Caudate nucleus (tissue), 63 donors: ENCODE measurements at places on chromosomes 6 and 20.

DNA sequence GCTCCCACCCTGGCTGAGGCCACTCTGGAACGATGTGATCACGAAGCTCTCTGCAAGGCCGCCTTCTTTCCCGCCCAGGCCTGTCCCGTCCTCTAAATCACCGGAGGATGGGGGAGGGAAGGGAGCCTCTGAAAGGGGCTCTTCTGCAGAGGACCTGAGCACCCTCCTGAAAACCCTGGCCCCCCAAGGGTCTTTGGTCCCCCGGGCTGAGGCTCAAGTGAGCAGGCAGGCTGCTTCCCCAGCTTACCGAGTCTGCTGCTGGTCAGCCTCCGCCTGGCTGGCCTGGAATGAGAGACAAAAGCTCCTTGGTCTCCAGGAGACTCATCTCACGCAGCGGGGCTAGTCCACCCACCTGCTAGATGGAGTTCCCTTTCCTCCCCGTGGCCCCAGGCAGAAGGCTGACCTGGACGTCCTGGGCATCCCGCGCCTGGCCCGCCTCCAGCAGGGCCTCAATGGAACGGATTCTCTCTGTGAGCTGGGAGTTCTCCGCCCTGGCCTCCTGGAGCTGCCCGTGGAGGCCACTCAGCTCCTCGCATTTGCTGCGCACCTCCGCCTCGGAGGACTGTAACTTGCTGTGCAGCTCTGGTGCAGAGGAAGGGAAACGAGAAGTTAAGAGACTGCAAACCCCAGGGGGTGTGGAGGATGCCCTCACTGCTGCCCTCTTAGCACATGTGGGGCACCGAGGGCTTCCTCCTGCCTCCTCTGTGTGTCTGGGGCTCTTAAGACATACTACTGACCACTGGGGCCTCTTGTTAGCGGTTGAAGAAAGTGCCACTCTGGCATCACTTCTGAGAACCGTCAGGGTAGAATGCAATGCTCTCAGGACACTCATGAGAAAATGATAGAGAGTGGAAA is 54.7 kb downstream of the RRBP1 start:
- DNase-seq: no peak

GRCh38 chr20:44253528-44253927 is 6.4 kb downstream of the GDAP1L1 start:
- DNase-seq: no peak

GRCh38 chr20:19785983-19786285 is 27.9 kb downstream of the RIN2 start:
- DNase-seq: no peak

- no peak for DNase-seq
Measured at GRCh38 chr6:119476554-119476953, 127.0 kb upstream of the MAN1A1 start.

- no peak for DNase-seq
Measured at GRCh38 chr20:51574248-51575033, 31.9 kb upstream of the NFATC2 start.

DNA sequence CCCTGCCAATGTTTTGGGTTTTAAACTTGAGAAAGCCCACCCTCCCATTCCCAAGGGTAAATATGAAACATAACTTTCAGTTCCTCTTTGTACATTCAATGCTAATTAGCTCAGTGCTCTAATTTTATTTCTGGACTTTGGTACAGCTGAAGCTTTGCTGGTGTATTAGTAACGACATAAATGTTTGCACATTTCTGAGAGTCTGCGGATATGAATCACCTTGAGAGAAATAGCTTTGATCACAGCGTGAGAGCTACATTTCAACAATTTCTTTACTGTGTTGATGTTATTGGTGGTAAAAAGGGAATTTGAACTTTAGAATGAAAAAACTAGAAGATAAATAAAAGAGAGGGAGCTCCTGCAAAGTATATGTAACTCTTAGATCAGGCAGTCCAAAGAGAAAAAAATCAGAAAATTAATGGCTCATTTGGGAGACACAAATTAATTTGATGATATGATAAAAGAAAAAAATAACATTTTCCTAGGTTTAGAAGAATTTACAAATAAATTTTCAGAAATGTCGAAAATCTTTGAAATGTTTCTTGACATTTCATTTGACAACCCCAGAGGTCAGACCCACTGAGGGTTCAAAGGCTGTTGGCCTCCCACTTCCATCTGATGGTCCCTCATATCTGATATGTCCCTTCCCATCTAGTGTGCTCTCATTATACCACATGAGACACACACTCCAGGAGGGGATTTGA is 38.5 kb upstream of the CAP2 start:
- no peak for DNase-seq

GRCh38 chr6:54697424-54697823 is 149.1 kb upstream of the FAM83B start:
- DNase-seq: no peak

DNA sequence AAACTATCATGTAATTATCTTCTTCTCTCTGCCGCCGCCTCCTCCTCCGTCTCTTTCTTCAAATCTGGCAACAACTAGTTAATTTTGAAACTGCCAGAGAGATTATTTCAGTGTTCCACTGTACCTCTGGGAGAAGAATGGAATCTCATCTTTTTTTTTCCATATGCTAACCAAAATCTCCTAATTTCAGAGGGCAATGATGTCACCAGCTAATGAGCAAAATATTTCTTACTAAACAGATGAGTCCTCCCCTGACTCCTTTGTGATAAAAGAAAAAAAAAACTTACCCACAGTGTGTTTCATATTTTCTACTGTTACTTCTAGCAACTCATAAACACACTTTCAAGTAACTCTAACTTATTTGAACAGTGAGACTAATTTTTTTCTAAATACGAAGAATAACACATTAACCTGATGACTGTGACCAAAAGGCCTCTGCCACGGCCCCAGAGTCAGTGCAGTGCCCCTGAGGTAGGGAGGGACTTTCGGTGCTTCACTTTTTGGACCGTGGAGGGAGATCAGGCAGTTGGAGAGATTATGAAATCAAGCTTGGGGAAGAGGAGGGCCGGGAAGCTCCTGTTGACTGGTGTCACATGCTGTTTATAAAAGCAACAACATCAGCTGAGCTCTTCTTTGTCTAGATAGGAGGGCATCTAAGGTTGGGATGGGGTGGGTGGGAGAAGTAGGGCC is 159.6 kb downstream of the SASH1 start:
- no peak for DNase-seq

DNA sequence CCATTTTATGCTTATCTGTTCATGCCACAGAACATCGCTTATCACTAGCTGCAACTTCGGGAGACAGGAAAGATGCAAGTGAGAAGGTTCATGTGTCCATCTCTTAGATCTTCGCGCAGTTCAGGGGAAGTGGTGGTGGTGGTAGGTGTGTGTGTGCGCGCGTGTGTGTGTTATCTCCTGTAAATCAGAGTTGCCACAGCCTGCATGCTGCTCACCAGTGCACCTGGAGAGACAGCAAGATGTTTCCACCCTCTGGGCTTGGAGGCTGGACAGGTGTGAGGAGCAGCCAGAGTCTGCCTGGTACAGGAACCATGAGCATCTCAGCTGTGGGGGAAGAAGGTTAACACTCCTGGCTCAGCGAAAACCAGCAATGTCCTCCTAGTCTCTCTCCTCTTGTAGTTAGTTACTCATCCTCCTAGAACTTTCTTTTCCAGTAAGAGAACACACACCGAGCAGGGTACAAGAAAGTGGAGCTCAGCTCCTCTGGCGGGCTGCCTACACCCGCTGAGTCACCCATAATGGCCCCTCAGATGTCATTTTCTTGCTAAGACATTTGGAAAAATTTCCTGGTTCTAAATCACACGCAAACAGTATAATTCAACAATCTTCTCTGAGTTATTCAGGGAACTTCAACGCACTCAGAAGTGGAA is 5.1 kb upstream of the TUBB1 start:
- no peak for DNase-seq

DNA sequence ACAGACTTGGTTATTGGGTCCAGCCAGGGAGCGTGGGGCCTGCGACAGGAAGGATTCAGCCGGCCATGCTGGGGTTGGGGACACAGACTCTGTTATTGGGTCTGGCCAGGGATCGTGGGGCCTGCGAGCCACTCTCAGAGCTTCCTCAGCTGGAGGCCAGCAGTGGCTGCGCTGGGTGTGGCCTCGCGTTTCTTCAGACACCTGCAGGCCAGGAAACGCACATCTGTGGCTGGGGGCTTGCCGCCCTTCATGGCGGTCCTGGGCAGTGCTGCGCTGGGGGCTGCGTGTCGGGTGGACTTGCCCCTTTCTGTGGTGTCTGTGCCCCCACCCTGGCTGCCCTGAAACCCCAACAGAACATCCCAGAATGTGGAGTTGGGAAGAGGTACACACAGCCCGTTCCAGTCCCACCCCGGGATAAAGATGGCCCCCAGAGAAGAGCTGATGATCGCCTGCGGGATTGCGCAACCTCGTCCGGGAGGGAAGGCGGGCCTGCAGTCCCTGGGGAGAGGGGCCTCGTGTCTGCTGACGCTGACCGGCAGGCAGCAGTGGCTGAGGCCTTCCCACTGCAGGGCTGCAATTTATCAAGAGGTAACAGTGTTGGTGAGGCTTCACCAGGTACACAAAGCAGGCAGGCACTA is 16.9 kb upstream of the MTG2 start:
- no peak for DNase-seq

DNA sequence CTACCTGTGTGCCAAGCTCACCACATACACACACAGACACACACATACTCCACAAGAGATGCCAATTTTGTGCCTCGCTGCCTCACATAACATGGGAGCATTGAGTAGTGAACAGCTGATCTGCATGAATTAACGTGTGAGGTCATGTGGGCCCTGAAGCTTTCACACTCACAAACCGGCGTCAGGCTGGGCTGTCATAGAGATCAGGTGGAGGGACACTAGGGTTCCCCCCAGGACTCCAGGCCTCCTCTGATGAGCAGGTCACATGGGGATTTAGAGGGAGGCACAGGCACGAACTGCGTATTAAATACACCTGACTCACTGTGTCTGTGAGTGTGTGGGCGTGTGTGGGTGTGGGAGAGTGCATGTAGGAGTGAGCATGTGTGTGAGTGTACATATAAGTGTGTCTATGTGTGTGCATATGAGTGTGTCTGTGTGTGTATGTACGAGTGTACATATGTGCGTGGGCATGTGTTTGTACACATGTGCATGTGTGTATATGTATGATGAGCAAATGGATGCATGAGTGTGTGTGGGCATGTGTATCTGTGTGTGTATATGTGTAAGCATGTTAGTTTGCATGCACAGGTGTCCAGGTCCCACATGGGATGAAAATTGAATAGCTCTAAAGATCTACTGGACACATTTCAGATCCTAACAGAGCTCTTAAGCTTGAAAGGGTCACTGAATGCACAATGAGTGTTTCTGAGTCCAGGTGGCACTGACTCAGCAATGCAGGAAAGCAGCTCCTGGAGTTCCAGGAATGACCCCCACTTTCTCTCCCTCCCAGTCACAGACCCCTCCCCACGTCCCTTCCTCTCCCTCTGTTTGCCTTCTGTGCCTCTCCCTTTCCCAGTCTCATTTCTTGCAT is 336.6 kb downstream of the PREX1 start:
- no peak for DNase-seq

- DNase-seq: no peak
Measured at GRCh38 chr6:40852779-40853373, 186.1 kb downstream of the UNC5CL start.

- DNase-seq: no peak
Measured at GRCh38 chr6:66849843-66850242, 1142.8 kb upstream of the EYS start.
